ENCODE measurements at places on chromosomes 11 and 22.

GRCh38 chr22:36002718-36003260, 25.8 kb downstream of the RBFOX2 start:
- no peak for DNase-seq

- DNase-seq: no peak
These were observed 816.3 kb downstream of the NTM start for GRCh38 chr11:132186699-132187098.

GRCh38 chr22:22716136-22716665, 71.8 kb downstream of the GGTLC2 start:
- DNase-seq: no peak

DNA sequence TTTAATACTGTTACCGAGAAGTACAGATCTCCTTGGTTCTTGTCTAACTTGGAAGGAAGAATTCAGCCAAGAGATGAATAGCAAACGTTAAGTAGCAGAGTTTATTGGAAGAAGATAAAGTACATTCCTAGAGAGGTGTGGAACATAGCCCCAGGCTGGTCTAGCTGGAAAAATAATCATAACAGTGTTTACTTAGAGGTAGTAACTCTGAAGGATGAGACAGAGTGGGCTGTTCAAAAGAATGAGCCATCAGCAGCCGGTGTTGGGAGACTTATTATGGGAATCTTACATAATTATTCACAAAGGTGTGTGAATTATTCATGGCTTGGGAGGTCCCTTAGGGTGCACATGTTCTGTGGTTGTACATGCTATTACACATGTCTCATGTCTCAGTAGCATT, 276.5 kb downstream of the LUZP2 start:
- no peak for DNase-seq

DNA sequence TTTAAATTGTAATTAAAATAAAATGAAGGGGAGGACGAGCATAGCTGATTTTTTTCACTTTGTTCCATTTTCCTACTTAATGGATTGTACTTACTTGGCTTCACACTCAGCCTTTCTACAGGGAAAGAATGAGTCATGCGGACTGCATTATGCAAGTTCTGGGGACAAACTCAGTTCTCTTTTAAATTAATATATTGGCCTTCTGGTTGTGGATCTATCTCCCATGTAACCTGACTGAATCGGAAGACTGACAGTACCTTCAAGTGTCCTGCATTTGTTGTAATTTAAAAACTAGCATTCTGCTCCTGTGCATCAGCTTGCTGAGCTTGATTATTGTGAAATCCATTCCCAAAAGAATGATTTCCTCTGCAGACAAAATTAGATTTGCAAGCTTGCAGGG, 12.2 kb downstream of the OR8D1 start:
- DNase-seq: no peak

GRCh38 chr11:44324222-44324621, 14.3 kb upstream of the ALX4 start:
- DNase-seq: no peak

GRCh38 chr11:47152126-47152952, 24.3 kb downstream of the ARFGAP2 start:
- peak; percentile 46 for DNase-seq

- no peak for DNase-seq
These were observed 101.3 kb downstream of the RRM1 start for GRCh38 chr11:4195909-4196308.

DNA sequence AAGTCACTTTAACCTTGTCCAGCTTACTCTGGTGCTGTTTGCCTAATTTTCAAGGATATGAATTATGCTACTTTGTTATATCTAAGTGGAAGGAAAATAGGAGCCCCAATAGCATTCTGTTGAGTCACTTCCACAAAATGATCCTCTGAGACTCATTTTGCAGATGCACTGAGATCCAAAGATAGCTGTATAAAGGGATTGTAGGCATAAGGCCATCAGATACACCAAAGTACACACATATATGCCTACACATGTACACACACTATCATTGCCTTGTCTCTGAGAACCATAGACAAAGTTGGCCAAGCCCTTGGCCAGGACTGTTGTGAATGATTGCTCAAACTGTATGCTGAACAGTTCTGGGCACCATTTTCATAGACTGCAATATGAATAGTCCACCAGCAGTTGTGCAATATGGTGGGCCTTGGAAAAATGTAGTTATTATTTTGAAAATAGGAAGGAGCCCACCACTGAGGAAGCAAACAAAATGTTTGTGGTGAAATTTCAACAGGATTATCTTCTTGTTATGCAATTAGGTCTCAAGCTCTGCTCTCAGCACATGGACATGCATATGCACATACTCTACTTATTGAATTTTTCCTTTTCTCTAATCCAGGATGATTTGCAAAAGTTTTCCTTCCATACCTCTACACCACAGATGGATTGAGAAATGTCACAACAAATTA, 186.0 kb upstream of the CTSC start:
- no peak for DNase-seq

GRCh38 chr11:60970890-60971289, 590 bp upstream of the CD6 start:
- DNase-seq: no peak

GRCh38 chr11:47532597-47533213, 20.2 kb downstream of the CELF1 start:
- no peak for DNase-seq

DNA sequence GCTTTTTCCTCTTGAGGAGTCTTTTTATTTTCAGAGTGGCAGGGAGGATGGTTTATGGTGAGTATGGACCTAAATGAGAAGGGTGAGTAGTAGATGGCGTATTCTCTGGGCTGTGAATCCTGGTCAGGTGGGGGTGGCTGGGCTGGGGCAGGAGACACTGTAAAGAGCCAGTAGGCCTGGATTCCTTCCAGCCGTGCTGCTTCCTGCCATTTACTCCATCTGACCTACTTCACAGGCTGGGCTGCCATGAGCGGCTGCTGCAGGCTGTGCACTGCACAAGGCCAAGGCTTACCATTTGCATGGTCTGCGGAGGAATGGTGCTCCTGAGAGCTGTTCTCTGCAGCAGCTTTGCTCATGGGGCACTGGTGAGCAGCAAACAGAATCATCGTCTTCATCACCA, 297.6 kb downstream of the KIRREL3 start:
- DNase-seq: no peak

DNA sequence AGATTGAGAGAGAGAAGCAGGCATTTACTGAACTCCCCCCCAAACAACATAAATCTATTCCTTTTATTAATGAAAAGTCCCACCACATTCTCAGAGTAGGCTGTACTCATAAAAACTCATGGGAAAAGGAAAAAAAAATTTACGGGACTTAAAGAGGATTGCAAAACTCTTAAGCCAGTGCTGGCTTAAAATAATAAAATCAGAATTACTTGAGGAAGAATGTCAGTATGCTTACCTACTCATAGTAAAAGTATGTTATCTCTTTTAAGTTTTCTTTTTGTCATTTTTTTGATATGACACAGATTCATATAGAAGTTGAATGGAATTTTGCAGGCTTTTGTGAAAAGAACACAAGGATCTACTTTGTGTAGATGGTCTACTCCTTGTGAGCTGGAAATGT, 126.3 kb downstream of the LUZP2 start:
- no peak for DNase-seq

DNA sequence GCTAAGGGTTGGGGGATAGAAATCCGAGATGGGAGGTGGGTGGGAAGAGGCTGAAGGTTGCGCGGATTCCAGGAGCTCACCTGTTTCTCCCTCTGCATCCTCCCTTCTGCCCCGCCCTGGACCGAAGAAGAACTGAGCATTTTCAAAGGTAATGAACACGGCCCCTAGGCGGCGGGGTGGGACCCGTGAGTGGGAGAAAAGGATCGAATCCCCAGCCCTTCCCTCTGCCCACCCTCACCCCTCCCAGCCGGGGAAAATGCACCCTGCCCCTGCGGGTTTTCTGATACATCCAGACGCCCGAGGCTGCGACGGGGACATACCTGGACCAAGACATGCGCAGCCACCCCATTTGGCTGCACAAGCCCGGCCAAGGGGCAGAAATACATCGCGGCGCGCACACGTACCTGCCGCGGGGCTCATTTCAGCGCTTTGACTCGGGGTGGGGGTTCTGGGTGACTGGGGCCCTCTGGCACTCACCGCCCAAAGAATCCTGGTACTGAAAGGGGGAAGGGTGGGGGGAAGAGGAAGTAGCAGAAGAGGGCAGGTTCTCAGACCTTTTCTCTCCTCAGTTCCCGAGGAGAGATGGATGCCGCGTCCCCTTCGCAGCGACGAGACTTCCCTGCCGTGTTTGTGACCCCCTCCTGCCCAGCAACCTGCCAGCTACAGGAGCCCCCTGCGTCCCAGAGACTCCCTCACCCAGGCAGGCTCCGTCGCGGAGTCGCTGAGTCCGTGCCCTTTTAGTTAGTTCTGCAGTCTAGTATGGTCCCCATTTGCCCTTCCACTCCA, 6.0 kb downstream of the VSIG2 start:
- no peak for DNase-seq

DNA sequence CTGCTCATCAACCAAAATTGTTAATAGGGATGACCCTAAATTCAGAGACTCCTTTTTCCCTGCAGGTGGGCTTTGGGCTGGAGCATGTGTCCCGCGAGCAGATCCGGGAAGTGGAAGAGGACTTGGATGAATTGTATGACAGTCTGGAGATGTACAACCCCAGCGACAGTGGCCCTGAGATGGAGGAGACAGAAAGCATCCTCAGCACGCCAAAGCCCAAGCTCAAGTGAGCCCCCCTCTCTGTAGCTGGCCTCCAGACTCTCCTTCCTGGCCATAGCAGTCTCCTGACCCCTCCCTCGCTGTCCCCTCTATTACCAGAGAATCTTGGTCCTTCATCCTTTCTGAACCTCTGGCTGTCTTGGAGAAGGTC, 47.9 kb upstream of the RAB1B start:
- DNase-seq: no peak

- DNase-seq: no peak
These were observed 16.0 kb downstream of the TCP11L1 start for GRCh38 chr11:33055375-33055774.

GRCh38 chr22:48923165-48923865, 904.4 kb downstream of the BRD1 start:
- DNase-seq: peak; percentile 68

- no peak for DNase-seq
These were observed 770.6 kb downstream of the FAM181B start for GRCh38 chr11:81963018-81963417.

- DNase-seq: no peak
These were observed 482.6 kb downstream of the MIAT start for GRCh38 chr22:27139935-27140511.

- no peak for DNase-seq
These were observed 5.6 kb upstream of the KIAA0930 start for GRCh38 chr22:45246060-45246985.

- no peak for DNase-seq
These were observed 529.5 kb downstream of the SOX6 start for GRCh38 chr11:15826826-15827225.

DNA sequence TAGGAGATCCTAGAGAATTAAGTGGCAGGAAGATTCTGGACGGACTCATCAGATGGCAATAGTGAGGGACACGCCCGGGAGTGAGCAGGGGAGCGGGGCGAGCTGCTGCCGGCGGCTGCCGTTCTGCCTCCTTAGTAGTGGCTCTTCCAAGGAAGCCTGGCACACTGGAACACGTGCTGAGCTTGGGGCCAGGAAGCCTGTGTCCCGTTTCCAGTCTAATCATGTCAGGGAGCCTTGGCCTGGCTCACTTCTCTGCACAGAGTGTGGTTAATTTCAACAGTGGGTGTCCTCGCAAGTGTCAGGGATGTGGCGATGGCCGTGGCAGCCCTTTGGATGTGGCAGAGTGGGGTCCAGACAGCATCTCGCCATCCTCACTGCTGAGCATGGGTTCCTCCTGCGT, 16.5 kb downstream of the GLB1L3 start:
- no peak for DNase-seq

- DNase-seq: no peak
These were observed 23.7 kb upstream of the AIFM3 start for GRCh38 chr22:20943104-20943933.

GRCh38 chr11:128300785-128301184, 286.6 kb downstream of the ETS1 start:
- DNase-seq: no peak

DNA sequence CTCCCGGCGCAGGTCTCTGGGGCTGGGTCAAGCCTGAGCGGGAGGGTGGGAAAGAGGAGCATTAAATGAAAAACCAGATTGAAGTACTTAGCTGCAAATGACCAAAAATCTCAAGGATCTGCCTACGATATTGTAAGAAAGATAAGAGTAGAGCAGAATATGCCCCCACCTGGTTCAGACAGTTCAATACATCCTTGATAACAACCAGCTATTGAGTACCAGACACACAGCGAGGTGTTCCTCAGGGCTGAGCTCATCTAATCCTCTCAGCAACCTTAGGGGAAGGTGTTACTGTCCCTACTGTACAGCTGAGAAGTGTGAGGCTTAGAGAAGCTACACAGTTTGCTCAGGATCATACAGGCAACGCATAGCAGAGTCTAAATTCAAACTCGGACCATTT, 27.4 kb upstream of the HMGXB4 start:
- DNase-seq: no peak

- DNase-seq: no peak
These were observed 458.0 kb upstream of the ARHGAP42 start for GRCh38 chr11:100229086-100229485.

DNA sequence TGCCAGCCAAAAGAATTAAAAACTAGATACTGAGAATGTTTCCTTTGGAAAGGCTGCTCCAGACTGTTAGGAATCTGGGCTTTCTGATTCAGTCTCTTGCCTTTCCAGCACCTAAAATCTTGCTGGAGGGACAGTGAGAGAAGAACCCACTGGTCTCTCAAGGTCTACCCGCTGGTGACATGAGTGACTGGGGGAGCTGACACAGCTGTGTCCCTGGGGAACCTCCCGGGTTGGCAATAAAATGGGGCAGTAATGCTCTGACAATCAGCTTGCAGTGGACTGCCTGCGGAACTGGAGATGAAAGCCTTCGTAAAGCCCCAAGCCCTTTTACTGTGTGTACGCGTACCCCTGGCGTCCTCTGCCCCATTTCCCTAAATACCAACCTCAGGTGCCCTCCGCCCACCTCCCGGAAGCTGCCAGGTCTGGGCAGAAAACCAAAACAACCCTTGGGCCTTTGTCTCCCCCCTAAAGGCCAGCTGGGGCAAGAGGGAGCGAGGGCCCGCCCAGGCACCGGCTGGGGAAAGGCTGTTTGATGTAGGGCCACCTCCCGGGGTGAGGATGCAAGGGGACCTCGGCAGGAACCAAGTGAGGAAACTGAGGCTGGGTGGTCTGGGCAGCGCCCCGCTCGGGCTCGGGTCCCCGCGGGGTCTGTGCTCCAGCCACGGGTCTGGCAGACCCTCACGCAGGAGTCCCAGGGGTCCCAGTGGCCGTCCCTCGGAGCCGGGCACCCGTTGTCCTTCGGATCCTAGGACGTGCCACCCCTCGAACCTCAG, 741 bp downstream of the CARS1 start:
- DNase-seq: no peak

- no peak for DNase-seq
These were observed 11.0 kb upstream of the MED17 start for GRCh38 chr11:93773045-93773477.
